Activated naive CD4-positive, alpha-beta T cell treated with Interleukin-2 at 50 U/mL for 16 hours (primary cell): ENCODE measurements at places on chromosomes 1 and 21.

- no peak for DNase-seq
These were observed 812 bp downstream of the CACHD1 start for GRCh38 chr1:64470665-64471217.

GRCh38 chr1:150061632-150062101 lies 5.9 kb upstream of the VPS45 start:
- DNase-seq: no peak

GRCh38 chr1:183884526-183884925 lies 79.6 kb downstream of the RGL1 start:
- DNase-seq: no peak

DNA sequence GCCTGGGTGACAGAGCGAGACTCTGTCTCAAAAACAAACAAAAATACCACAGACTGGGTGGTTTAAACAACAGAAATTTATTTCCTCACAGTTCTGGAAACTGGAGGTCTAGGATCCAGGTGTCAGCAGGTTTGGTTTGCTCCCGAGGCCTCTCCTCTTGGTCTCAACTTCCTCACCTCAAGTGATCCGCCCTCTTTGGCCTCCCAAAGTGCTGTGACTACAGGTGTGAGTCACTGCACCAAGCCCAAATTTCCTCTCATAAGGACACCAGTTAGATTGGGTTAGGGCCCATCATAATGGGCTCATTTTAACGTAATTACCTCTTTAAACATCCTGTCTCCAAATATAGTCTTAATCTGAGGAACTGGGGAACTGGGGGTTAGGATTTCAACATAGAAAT lies 35.5 kb downstream of the MFSD2A start:
- DNase-seq: no peak

DNA sequence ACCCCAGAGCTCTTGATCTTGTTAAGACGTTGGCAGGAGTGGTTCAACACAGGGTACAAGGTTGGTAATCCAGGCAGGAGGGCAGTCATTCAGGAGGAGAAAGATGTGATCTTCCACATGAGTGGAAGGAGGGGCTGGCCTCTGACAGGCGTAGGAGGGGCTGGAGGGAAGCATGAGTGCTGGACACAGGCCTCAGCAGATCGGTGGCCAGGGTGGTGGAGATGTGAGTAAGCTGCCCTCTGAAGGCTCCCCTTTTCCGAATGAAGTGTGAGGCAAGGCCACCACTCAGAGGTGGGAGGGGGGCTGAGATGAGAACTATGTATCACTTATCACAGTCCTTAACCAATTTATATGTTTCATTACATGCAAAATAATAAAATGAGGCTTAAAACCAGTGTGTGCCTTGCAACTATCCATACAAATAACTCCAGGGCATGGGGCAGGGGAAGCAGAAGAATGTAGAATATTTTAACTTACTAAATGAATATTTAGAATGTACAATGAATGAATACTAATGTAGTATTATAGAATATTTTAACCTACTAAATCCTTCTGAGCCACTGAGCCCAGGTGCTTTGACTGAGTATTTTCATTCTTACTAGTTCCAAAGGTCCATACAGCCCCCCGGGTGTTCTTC lies 103.5 kb upstream of the TLR5 start:
- DNase-seq: no peak

- DNase-seq: peak; percentile 82
These were observed 2.3 kb upstream of the RUNX1 start for GRCh38 chr21:35051287-35051818.

GRCh38 chr21:31597683-31598082 lies 61.8 kb upstream of the SOD1 start:
- DNase-seq: no peak

DNA sequence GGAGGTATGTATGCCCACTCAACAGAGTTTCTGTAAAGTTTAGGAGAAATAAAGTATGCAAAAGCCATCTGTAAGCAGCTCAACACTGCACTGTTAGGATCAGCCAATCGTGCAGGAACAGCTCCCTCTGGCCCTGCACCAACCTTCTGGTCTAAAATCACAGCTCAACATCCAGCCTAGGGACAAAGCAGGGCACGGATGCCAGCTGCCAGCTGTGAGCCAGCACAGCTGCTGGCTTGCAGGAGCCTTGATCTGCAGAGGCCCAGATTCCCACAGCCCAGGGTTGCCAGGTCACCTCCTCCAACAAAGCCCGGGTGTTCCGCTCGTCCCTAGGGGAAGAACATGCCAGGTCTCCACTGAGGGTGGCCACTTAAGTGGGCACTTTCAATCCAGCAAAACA lies 8.6 kb downstream of the ACOT7 start:
- DNase-seq: no peak

GRCh38 chr1:173190101-173190936 lies 16.8 kb downstream of the TNFSF4 start:
- DNase-seq: no peak

- peak; percentile 37 for DNase-seq
These were observed at the start of gene MANEAL for GRCh38 chr1:37793773-37794371. MANEAL (plus strand) TSS chr1:37793847; CDS start chr1:37794183, 336 bp downstream.

DNA sequence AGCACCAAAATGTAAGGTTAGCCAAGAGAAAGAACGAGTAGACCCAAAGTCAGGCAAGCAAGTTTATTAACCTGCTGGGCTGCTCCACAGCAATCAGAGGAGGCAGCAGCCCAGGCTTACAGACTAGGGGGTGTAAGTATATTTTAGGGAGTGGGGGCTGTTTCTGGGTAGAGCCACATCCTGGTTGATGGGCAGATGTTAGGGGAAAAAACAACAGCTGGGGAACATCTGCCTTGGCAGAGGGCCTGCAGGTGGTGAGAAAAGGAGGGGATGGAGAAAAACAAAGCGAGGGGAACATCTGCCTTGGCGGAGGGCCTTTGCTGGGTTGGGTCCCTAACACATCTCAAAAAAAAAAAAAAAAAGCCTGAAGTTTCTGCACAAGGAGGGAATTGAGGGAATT lies 9.7 kb upstream of the ZBTB48 start:
- no peak for DNase-seq

- no peak for DNase-seq
These were observed 75.8 kb upstream of the TSPAN2 start for GRCh38 chr1:115164940-115165705.

DNA sequence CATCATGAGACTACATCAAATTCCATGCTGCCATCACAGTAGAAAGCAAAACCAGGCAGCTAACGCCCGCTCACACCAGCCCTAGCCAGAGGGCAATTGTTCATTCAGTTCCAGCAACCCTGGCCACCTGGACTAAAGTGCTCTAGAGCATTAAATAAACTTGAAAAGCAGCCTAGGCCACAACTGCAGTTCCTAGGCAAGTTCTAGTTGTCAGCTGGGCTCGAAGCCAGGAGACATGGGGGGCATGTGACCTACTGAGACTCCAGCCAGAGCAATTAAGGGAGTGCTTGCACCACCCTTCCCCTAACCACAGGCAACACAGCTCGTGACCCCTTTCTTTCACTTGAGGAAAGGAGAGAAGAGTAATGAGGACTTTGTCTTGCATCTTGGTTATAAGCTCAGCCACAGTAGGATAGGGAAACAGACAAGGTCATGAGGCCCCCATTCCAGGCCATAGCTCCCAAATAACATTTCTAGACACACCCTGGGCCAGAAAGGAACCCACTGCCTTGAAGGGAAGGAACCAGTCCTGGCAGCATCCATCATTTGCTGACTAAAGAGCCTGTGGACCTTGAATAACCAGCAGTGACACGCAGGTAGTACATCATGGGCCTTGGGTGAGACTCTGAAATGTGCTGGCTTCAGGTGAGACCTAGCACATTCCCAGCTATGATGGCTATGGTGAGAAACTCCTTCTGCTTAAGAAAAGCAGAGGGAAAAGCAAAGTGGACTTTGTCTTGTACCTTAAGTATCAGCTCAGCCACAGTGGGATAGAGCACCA lies 77.0 kb downstream of the ZZZ3 start:
- no peak for DNase-seq

- no peak for DNase-seq
These were observed 1.0 kb upstream of the TP73 start for GRCh38 chr1:3651026-3651929.

- no peak for DNase-seq
These were observed at the start of gene RAB13 for GRCh38 chr1:153985941-153986761. RAB13 (minus strand) TSS chr1:153986339; CDS start chr1:153986236, 103 bp downstream.

- peak; percentile 28 for DNase-seq
These were observed 5.5 kb upstream of the AGTRAP start for GRCh38 chr1:11730429-11730891.

- no peak for DNase-seq
These were observed 18.2 kb downstream of the RHBG start for GRCh38 chr1:156386949-156387869.

GRCh38 chr1:2984399-2985061 lies 36.7 kb upstream of the ACTRT2 start:
- no peak for DNase-seq

DNA sequence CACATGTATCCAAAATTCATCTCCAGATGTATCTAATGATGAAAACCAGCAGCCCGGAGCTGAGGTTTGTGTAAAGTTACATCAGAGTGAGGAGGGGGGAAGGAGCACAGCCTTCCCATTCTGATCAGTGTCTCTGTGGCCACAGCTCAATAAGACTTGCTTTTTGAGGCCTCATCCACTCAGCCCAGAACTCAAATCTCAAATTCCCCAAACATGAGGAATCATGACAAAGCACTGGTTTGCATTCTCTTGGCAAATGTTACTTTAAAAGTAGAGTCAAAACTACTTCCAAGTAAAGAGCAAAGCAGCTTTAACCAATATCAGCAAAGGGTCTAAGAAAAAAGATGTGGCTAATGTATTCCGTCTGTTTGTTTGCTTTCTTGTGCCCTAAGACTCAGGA lies 30.9 kb downstream of the CCN1 start:
- no peak for DNase-seq

- no peak for DNase-seq
These were observed 39.6 kb downstream of the ELAVL4 start for GRCh38 chr1:50148142-50148923.

- no peak for DNase-seq
These were observed 114.9 kb downstream of the HUNK start for GRCh38 chr21:31987696-31988095.

- no peak for DNase-seq
These were observed 1.2 kb downstream of the KCTD3 start for GRCh38 chr1:215568299-215568692.

DNA sequence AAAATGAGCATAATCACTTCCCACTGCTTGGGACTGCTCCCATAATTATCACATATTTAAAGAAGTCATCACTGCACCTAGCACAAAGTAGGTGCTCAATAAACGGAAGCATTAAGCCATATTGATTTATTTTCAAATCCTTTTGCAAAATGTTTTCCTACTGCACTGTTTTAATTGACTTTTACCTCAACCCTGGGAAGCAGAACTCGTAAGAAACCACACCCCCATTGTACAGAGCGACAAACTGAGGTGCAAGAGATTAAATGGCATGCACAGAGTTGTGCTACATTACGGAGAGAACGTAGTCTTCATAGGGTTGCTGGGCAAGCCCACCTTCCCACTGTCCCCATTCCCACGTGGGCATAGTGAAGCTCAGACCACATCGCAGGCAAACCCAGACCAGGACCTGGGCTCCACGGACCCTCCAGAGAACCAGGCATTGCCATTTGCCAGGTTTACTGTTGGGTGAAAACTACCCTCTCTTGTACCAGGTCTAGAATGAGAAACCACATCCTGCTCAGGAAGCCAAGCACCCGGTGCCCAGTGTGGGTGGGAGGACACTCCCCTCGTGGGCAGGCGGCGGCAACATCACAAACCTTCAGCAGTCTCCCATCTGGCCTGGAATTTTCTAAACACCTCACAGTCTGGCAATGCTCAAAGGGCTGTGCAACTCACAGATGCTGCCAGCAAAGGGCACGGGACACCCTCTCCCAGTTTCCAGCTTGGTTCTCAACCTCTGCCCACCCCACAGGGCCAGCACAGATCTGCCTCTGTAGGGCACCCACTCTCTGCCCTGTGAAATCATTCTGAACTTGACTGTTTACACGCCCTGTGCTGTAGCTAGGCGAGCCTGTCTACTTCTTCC lies 8.2 kb downstream of the IFFO2 start:
- DNase-seq: peak; percentile 75

DNA sequence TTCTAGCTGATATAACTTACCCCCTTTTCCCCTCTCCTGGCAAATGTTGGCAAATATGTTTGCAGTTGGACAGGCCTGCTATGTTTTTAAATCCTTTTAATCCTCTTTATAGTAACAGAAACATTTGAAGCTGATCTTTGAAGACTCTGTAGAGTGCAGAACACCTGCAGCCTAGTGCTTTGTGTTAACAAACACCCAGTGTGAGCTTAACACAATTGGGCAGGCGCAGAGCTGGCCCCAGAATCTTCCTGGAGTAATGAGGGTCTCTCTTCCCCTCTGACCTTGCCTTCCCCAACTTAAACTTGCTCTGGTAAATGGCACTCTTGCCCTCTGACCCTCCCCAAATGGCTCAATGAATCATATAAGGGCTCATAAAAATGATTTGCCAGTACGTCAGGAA lies 247.9 kb upstream of the LYPLAL1 start:
- no peak for DNase-seq

GRCh38 chr1:156420205-156421061 lies 51.4 kb downstream of the RHBG start:
- peak; percentile 58 for DNase-seq

- no peak for DNase-seq
These were observed 417.7 kb downstream of the PRDM2 start for GRCh38 chr1:14117700-14118099.

GRCh38 chr1:50422946-50423669 lies at the start of gene DMRTA2:
DMRTA2 (minus strand) TSS chr1:50423443; CDS start chr1:50421536, 1,907 bp downstream.
- no peak for DNase-seq

- no peak for DNase-seq
These were observed 340.9 kb downstream of the MATN1 start for GRCh38 chr1:30382496-30382895.

- no peak for DNase-seq
These were observed 1093.9 kb downstream of the ADGRL2 start for GRCh38 chr1:82894635-82895034.

- no peak for DNase-seq
These were observed 430.5 kb downstream of the MRPL39 start for GRCh38 chr21:25176637-25177412.

GRCh38 chr1:220271706-220272046 lies 577 bp downstream of the RAB3GAP2 start:
- DNase-seq: no peak

DNA sequence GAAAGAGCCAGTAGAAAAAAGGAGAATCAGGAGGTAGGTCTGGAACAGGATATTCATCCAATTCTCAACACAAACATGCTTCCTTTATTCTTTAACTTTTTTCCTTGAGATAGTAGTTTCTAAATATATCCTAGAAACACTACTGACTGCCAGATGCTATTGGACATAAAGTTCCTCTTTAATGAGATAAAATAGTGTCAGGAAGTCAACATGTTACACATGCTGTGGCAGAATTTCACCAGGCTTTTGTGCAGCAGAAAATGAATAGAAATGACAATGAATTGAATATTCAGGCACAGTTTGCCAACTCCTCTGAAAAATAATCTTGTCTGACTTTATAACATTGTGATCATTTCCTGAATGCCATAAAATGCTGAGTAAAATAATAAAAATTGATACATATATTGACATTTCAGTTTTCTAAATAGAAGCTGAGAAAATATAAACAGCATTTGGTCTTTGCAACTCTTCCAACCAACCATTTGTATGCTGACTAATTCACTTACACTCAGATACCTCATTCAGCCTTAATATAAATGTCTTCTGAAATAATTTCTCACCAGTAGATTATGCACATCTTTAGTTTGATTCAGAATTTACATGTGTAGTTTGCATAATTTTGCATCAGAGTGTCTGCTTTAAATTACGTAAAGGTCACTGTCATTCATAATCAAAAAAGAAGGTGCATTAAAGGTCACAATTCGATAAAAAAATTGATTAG lies 486.1 kb upstream of the ADGRL2 start:
- no peak for DNase-seq
